ENCODE measurements at places on chromosomes 2 and 18.

- no peak for DNase-seq
Observed at GRCh38 chr2:86577817-86578456, 14.7 kb upstream of the CHMP3 start.

DNA sequence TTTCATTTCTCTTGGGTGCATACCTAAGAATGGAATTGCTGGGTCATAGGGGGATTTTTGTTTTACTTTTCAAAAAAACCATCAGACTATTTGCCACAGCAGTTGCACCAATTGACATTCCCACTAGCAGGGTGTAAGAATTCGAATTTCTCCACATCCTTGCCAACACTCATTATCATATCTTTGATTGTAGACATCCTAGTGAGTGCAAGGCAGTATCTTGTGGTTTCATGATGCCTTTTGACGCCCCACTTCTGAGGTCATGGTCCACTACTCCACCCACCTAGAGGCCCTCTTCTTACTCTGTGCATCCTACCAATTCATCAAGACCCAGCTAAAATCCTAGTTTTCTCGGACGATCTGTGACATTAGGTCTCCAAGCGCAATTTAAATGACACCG lies 161.9 kb downstream of the MYO5B start:
- no peak for DNase-seq

DNA sequence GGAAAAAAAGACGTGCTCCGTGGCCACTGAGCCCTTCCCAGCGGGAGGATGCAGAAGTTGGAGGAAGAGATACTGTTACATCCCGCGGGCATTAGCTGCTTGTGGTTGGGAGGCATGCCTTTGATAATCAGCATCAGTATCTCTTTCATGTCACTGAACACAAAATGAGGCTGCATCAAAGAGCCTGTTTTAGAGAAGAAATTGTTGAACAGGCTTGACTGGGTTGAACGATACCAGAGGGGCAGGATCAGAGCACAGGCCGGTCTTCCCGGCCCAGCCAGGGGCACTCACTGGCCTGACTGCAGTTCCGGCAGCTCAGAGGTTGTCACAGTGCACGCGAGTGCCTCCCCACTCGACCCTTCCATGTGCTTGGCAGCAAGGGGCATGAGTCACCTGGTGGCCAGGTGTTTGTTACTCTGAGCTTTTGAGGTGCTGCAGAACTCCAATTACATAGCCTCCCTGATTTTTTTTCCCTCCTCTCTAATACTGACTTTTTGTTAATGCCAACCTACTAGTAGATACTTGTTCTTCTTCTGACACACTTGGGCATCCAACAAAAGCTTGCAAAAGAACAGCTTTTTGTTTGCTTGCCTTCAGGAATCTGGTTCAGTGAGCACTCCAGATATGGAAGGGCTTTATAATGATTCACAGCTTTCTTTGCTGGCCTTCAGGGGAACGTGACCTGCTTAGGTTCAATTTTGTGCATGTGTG lies 121.6 kb downstream of the VAPA start:
- no peak for DNase-seq

DNA sequence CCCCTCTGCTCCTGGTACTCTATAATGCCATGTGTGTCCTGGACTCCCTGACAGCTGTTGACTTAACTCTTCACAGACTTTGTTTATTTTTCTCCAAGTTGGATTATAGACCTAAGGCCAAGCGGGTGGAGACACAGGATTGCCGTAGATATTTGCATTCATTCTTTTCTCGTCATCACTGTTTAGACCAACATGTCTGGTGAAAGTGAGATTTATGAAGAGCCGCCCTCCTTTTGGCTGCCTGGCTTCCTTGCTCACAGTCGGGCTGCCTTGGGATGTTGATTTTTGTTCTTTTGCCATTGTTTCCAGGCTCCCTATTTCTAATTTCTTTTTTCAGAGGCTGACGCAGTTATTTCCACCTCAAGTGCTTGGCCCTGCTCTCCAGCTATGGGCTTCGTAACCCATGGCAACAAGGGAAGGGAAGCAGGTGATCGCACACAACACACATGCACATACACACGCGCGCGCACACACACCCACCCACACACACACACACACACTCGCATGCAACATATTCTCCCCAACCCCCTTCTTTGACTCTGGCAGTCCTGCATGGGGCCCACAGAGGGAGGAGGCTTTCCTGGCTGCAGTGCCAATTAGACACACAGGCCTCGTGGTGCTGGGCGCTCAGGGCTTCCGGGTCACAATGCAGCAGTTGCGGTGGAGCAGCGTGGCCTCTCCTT lies 296.5 kb downstream of the MTX2 start:
- no peak for DNase-seq

GRCh38 chr2:43276962-43277391 lies 50.6 kb upstream of the ZFP36L2 start:
- no peak for DNase-seq

- no peak for DNase-seq
Observed at GRCh38 chr2:160156100-160156499, 44.0 kb downstream of the ITGB6 start.

DNA sequence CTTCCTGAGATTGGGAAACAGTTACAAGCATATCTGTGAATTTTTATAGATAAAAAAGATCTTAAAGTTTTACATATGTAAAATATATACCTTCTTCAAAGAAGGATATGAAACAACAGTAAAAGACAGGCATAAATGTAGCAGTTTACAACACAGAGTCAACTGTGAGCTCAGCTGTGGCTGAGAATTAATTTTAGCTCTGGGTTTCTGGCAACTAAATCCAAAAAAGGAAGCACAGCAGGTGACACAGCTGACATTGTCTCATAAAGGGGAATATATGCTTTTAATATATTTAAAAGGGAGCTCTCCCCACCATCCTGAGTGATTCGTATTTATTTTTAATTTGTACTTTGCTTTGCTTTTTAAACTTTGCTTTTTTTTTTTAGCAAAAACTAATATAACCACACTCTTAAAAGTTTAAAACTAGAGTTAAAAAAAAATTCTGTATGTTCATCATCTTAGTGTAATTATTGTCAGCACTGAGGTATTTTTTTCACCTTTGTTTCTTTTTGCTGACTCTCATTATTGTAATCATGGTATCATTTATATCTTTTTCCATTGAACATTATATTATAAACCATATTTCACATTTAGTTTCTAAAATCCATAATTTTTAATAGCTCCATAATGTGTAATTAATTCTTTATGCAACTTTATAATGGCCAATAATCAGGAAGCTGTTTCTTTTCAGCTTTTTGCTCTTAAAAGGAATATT lies 6.7 kb downstream of the TUBB6 start:
- no peak for DNase-seq

DNA sequence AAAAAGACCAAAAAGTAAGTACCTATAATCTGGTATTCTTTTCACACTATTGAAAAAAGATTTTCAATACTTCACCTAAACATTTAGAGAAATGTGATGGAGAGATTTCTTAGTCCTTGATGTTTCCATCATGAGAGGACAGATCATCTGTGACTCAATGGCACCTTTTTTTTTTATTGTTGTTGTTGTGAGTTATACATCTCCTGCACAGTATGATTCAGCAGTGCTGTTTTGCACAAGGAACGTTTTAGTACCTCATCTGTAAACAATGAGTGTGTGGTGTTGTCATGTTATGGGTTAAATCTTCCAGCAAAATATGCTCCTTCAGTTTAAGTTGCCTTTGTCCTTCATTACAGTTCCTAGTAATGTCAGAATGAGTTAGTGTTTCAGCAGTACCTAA lies 2.2 kb downstream of the KIAA1328 start:
- DNase-seq = no peak

- DNase-seq = no peak
Observed at GRCh38 chr2:215136669-215137328, 1.6 kb downstream of the ABCA12 start.

- DNase-seq = no peak
Observed at GRCh38 chr2:74094291-74094690, 53.4 kb downstream of the BOLA3 start.

DNA sequence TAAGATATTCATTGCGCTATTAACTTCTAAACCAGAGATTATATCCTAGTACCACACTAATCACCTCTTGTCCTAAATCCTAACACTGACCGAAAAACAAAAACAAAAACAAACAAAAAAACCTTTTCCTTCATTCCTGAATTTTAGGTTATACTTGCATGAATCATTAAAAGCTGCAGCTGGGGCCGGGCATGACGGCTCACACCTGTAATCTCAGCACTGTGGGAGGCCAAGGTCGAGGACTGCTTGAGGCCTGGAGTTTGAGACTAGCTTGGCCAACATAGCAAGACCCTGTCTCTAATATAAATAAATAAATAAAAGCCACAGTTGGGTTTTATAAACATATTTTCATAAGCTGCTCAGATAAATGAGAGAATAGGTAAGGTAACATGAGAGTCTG lies 60.0 kb downstream of the GDF7 start:
- no peak for DNase-seq

DNA sequence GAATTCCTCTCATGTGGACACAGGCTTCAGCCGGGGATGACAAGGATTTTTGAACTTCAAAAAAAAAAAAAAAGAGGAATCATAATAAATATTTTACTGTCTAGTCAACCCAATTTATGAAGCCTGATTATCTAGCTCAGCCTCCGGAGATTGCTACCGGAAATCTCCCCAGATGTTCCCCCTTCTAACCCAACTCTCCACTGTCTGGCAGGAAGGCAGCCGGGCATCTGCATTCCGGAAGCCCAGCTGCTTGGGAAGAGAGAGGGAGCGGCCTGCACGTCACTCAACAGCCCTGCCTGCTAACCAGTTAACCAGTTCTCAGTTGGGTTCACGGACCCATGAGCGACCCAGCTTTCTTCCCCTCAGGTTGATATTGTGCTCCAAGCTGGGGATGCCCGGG lies 87.2 kb upstream of the POU3F3 start:
- no peak for DNase-seq

DNA sequence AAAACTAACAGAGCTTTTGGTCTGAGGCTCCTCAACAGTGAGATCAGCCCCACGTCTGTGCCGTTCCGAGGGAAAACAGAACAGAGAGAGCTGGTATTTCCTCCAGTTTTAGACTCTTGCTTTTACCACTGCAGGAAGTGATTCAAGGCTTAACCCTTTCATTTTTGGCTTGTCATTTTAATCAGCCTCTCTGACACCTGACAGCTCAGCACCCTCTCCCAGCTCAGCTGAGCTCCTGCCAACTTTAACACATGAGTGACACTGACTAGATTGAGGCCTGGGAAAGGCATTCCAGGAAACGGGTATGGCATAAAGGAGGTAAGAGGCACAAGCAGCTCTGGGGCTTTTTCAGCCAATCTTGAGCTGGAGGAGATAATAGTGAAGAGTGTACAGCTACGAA lies 239.4 kb upstream of the SKOR2 start:
- DNase-seq = no peak

- DNase-seq = no peak
Observed at GRCh38 chr18:10245031-10245845, 209.2 kb upstream of the APCDD1 start.

DNA sequence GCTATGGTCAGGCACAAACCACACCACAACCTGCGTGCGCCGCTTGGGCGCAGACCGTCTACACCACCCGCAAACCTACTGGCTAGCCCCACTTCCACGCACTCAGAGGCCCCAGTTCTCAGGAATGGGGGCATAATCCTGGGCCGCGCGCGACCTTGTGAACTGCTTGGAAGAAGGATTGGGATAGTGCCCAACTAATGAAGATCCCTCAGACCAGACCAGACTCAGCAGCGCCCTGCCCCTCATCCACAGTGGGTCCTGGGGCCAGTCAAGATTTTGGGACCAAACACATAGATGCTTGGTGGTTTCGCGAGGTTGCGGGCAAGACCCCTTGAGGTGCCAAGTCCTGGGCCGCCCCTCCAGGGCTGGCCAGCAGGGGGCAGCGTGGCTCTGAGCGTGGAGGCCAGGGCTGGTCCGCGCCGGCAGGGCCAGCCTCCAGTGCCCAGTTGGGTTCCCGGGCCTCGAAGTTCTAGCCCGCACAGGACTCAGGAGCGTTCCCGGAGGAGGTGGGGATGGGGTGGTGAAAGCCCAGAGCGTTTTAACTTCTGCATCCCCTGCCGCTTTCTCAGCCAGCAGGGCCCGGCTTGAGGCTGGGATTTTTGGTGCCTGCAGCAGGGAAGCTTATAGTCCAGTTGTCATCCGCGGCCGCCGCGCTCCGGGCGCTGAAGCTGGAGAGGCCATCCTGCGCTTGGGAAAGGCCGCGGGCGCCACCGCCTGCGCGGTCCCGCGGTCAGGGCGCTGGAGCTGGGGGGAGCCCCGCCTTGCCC lies 8.3 kb downstream of the OSR1 start:
- DNase-seq = peak; percentile 70

DNA sequence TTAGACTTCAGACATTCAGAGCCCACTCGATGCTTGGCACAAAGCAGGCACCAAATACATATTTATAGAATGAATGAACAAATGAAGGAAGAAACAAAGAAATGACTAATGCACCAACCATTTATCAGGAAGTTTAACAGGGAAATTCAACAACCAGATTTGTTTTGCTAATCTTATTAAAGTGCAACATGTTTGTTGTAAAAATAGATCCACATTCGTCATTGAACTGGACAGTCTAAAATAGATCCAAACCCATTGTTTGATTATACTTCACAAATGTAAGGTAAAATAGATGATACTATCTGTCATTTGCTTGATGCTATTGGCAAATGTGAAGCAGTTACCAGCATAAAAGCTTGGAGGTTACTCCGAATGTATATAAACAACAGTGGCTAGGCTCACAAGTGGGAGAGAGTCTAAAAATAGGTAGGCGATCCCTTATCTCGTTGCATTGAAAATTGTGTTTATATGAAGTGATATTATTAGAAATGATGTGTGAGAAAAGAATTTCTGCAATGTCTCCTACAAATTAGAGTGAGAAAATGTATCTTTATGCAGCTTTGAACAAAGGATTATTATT lies 246.2 kb downstream of the NEDD4L start:
- DNase-seq = no peak

DNA sequence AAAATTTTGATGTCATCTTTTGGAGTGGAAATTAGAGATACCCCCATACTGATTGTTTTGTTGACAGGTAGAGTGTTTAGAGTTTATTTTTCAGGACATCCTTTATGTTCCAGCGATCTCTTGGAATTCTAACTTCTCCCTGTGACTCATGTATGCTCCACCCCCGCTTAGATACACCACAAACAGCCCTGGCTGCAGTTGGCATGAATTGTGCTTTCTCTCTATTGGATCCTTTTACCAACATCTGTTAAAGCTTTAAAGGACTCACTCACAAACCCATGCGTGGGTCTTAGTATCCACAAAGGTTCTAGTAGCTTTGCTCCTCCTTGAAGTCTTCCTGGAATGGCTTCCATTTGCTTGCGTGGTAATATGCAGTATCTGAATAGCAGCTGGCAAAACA lies 409.5 kb upstream of the POU3F3 start:
- DNase-seq = no peak

- DNase-seq = no peak
Observed at GRCh38 chr2:84855731-84856130, 25.2 kb downstream of the TRABD2A start.

GRCh38 chr18:42578792-42579191 lies 536.7 kb downstream of the RIT2 start:
- no peak for DNase-seq

Measured in HuH-7.5 (cell line).